ENCODE measurements at places on chromosomes 7 and 10.
A peak's percentile ranks its signal among the peaks of the same experiment; 100 is the strongest.

DNA sequence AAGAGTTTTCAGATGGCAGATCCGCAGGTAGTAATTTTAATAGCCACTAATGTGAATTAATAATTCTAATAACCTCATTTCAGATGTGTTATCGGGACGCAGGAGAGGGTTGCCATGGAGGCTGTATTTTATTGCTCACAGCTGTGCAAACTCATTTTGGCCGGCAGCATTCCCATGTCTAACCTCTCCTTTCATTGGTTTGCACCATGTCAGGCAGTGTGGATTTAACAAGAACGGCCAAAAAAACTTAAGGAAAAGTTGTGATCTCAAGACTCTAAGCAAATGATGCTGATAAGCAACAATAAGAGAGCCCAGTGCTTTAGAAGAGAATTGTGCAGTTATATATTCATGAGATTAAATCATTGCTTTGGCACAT, 88.7 kb upstream of the NRP1 start:
- no peak for DNase-seq

DNA sequence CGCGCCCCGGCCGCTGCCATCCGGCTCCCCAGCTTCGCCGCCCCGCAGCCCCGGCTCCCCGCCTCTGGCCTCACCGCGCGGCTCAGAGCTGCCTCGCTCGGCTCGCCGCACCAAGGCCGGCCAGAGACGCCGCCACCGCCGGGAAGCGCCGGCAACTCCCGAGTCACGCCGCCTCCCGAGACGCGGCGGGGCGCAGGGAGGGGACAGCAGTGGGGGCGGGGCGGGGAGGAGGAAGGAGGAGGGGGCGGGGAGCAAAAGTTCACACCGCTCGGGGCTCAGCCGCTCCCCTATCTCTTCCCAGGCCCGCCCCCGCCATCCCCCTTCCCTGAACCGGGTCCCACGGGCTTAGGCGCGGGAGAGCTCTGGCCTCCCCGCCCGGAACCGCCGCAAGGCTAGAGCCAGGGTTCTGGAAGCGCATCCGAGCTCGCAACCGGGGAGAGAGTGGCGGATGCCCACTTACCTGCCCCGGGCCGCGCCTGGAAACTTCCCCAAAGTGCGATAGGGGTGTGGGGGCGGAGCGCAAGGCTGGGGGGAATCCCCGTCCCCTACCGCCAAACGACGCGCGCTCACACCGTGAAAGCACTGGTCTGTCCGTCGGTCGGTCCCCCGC, 1.0 kb downstream of the CHST15 start:
- DNase-seq = peak; percentile 6

- peak; percentile 37 for DNase-seq
Measured at GRCh38 chr10:124153023-124153826, 59.8 kb upstream of the CHST15 start.

DNA sequence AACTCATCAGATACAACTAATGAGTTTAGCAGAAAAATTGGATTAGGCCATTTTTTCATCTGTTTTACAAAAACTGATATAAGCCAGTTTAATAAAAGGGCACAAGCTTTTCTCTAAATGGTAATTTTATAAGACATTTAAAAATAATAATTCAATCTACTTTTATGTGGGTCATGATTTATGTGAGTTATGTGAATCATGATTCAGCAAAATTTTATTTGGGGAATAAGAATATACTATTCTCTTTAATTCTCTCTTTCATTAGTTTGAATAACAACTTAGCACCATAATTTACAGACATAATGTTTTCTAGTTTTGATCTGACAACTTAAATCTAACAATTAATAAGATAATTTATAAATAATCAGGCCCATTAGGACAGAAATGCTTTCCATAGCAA, 63.8 kb upstream of the TEX47 start:
- DNase-seq = no peak

All from CD4-positive, alpha-beta T cell treated with Interleukin-15 for 4 hours (primary cell).